M059J (cell line): ENCODE measurements at places on chromosomes 5 and 9.

DNA sequence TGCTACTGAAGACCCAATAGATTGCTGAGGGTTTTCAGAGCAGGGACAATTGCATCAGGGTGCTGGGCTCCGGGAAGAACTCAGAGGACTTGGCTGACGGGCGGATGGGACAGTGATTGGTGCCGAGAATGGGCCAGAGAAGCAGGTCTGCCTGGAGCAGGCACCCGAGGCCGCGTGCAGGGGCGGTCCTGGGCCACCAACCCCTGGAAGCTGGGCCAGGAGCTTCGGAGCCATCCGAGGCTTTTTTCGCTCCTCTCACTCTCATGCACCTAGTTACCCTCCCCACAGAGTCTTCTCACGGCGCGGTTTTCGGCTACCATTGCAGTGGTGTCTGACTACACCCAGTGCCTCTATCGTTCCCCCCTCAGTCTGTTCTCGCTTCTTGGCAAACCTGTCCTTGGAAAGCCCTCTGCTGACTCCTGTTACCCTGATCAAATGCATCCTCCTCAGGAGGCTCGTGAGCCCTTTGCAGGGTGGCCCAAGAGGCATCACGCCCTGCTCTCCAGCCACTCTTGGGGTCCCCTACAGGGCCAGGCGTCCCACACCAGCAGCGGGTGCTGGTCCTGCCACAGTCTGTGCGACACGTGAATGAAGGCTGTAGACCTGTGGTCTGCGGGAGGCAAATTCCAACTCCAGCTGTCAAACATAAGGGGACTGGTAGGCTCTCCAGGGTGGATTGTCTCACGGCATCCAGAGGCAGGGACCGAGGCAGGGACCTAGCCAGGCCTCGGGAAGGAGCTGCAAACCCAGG, 1.2 kb upstream of the CLPTM1L start:
- no peak for DNase-seq

DNA sequence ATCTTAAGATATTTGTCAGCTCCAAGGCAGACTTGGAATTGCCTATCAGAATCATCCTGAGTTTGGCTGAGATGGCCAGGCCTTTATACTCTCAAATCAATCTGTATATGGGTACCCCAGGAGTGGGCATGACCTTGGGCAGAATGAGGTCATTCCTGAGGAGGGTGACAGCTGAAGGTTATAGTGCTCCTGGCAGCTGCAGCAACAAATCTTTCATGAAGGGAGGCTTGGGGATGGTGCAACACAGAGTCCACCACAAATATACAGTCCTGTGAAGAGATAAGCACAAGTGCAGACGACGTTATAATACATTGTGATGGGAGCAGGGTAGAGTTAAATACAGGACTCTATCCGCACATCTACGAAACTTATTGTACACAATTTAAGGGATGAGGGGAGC, 21.1 kb upstream of the TRIO start:
- DNase-seq, result no peak

DNA sequence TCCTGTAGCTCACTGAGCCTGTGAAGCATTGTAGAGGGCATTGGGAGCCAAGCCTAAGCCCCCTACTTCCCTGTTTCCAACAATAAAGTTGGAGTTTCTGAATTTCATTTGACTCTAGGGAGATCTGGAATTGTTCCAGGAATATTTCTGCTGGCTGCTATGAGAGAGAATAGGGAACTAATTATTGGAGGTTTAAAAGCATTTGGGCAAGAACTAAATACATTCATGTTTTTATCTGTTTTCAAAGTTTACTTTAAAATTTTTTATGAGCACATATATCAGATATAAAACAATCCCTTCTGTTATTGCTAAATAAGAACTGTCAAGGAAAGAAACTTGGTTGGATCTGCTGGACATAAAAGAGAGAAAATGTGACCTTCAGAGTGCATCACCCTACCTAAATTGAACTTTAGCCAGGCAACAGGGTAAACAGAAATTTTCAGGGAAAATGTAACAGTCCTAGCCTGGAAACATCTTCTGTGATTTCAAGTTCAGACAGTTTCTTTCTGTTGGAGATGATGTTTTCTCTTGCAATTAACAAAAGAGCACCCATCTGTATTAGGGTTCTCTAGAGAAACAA, 19.3 kb upstream of the LECT2 start:
- no peak for DNase-seq

- DNase-seq, result peak; percentile 87
Observed at GRCh38 chr5:45376417-45376816, 319.8 kb downstream of the HCN1 start.

- DNase-seq, result no peak
Observed at GRCh38 chr9:125885405-125886034, 138.3 kb downstream of the PBX3 start.

DNA sequence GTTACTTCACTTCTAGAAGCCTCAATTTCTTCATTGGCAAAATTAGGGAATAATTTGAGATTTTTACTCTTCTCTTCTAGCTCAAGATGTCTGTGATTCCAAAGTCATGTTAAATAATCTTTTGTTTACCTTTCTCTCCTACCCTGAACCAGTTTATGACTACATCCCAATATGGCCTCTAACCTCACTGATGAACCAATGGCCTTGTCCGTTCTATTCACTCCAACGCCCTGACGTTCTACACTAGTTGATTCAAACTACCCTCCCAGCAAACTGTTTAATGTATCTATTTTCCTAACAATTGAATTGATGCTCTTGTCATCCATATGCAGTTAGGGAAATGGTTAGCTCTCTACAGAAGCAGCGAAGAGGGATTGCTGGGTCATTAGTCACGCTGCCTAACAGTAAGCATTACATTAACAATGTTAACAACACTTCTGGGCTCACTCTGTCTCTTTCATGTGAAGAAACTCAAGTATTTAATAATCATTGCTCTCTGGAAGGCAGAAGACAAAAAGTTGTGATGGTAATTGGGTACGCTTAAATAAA, 38.0 kb downstream of the RAPGEF1 start:
- peak; percentile 50 for DNase-seq

- no peak for DNase-seq
Observed at GRCh38 chr9:125985998-125986655, 239.0 kb downstream of the PBX3 start.

GRCh38 chr5:39254671-39255070, 35.3 kb upstream of the FYB1 start:
- no peak for DNase-seq

DNA sequence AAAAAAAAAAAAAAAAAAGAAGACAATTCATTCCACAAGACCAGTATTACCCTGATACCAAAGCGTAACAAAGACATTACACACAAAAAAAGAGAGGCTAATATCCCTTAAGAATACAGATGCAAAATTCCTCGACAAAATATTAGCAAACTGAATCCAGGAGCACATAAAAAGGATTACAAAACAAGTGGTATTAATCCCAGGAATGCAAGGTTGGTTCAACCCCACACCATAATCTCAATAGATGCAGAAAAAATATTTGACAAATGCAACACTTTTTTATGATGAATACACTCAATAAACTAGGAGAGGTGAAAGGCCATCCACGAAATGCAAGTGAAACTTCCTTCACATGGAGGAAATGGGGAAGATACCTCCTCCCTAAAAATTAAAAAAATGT, 80.1 kb upstream of the TLR4 start:
- DNase-seq, result no peak

DNA sequence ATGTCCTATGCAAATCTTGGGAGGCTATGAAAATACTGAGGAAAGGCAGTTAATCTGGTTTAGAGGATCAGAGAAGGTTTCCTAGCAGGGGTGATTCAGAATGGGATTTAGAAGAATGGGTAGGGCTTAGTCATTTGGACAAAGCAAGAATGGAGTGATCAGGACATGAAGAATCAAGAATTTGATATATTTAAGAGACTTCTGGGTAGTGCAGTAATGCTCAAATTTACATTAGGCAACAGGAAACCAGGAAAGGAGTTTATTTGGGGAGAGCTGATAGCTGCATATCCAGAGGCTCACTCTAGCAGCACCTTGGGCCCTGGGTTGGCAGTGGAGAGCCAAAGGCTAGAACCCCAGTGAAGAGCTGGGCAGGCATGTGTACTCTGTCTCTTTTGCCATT, 78.9 kb upstream of the PAPPA start:
- peak; percentile 65 for DNase-seq
